ENCODE measurements at places on chromosomes 5 and 9.

GRCh38 chr9:92332577-92333281 lies 7.0 kb downstream of the CENPP start:
- DNase-seq: no peak

- DNase-seq: no peak
Observed at GRCh38 chr5:139554264-139554663, 6.9 kb upstream of the UBE2D2 start.

DNA sequence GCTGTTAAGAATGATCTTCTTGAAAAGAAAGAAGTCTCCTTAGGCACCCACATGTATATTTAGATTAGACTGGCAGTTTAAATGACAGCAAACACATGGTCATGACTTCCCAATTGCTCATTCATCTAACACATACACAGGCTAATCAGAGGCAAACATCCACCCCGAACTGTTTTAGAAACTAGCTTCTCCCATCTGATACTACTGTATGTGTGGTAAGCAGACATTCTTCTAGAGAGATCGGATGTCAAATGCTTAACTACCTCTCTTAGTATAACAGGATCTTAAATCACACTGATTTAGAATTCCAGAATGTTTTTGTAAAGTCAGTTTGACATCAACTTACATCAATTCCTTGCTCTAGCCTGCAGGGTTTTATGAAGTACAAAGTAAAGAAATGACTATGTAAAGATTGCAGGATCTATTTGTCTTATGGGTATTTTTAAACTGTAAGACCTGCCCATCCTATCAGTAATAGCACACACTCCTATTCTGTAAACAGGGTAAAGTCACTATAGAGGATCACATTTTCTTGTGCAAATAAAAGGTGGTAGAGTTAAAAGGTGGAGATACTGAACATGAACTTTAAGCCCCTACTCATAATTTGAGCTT lies 239.7 kb downstream of the MLLT3 start:
- DNase-seq: no peak

GRCh38 chr9:108874058-108874788 lies 12.2 kb downstream of the ACTL7A start:
- DNase-seq: no peak

DNA sequence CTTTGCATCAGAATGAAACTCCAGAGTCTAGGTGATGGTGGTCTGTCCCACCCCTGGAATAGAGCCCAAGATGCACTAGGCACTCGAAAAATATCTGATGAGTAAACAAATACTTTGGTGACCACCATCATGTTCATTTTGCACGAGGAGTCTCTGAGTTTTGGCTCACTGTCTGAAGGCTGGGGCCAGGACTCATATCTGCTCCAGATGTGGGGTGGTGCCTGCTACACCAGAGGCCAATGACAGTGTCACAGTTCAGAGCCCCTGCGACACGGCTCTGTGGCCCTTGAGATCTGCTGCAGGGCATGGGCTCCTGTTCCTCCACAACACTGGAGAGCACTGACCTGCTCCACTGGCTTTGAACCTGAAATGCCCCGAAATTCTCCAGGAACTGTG lies 164.6 kb downstream of the ROR2 start:
- no peak for DNase-seq

DNA sequence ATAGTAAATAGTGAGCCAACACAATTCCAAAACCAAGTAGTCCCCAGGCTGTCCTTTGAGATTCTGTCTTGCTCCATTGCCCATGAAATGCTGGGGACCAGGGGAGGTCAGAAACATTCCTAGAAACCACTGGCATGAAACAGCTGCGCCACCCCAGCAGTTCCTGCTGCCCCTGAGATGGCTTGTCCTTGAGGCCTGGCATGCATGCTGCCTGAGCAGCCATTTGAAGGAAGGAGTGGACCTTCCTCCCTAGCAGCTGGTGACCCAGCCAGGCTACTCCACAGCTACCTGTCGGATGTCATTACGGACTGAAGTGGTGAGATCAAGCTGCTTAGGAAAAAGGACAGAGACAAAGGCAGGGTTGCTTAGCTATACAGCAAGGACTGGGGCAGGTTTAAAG lies 260.6 kb downstream of the DENND1A start:
- no peak for DNase-seq

DNA sequence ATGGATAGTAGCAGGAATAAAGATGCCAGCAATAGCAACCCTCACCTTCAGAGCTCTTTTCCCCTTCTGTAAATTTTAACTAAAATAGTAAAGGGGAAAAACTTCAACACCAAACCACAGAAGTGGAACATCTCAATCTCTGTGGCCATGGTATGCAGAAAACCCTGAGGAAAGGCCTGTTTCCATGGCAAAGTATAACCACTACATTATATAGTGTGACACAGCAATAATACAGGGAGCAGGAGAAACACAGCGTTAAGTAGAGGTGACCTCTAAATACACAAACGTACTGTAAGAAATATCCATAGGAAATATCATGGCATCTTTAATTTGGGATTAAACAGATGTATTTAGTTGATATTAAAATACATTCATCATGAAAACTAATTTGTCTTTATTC lies 106.4 kb downstream of the SLC24A2 start:
- DNase-seq: no peak

Data from NK-92 treated with Interleukin-12 subunit alpha and Interleukin-12 subunit beta, amount 100 ng/mL, for 24 hours (cell line).